ENCODE measurements at places on chromosomes 7 and 10.

GRCh38 chr7:130988443-130988842 is 254.4 kb upstream of the KLF14 start:
- no peak for DNase-seq

- no peak for DNase-seq
These were observed 19.3 kb downstream of the AP5Z1 start for GRCh38 chr7:4794591-4795350.

GRCh38 chr7:29400437-29400836 is 163.2 kb upstream of the PRR15 start:
- DNase-seq: no peak

DNA sequence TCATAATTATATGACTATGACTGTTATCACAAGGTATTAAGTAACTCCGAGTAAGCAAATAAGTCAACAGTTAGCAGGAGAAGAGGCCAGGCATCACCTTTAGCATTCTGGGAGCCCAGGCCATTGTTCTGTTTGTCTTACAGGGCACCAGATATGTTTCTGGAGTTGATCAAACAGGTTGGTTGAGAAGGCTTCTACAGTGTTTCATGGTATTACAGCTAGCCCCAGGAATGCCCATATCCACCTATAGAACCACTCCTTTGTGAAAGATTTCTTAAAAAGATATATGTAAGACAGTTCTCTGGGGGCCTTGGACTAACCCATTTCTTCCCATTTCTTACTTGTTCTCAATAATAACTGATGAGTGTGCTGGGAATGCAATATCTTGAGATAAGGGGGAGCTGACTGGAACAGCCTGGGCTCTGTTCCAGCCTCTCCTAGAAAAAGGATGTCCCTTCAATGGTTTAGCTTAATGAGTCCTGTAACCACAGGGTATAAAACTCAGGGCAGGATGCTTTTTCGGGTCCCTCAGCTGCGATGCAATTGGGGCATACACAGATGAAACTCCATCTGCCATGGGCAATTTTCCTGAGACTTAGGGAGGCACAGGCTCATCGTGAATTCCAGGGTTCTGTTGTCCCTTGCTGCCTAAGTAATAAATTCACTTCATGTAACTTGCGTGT is 286.4 kb downstream of the BAMBI start:
- no peak for DNase-seq

DNA sequence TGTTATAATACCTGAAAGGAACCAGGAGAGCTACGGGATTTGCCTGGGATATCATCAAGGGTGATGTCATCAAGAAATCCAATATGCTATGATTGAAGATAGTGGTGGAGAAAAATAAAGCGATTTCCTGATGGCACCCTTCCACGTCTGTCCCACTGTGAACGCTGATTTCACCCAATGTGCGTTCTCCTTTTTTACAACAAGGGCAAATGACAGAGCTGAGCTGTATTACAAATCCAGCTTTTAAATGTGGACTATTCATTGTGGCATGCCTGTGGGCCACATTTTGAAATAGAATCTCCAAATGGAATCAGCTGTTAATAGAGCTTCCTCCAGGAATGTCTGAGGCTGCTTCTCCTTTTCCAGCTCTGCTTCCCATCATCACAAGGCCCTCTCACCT is 23.3 kb downstream of the SLC13A4 start:
- DNase-seq: no peak

GRCh38 chr7:148255333-148255732 is 335.2 kb upstream of the C7orf33 start:
- no peak for DNase-seq

GRCh38 chr7:40429826-40430225 is 295.0 kb downstream of the SUGCT start:
- no peak for DNase-seq

GRCh38 chr7:64887756-64888508 is 15.1 kb upstream of the ZNF273 start:
- DNase-seq: peak; percentile 20

- no peak for DNase-seq
These were observed 30.2 kb upstream of the IKZF1 start for GRCh38 chr7:50274361-50274760.

DNA sequence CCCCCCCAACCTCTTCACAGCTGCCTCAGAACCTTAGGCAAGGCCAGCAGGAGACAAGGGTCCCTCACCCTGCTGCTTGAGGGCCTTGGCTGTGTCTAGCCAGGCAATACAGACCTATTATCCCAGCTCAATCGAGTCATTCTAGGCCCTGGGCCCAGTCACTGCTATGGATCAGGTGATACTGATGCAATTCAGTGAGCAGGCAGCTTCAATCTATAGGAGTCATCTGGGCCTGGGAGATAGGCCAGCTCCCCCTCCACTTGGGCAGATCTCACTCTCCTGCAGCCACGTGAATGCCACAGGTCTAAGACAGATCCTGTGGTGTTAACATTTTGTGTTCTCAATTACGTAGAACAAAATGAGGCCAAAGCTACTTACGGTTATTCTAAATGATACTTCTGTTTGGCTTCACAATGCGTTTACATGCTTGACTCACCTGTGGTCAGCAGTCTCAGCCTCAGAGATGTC is 68.0 kb upstream of the LRRC4 start:
- no peak for DNase-seq

- DNase-seq: no peak
These were observed 21.8 kb downstream of the NET1 start for GRCh38 chr10:5434017-5434753.

GRCh38 chr10:75261813-75262705 is 26.3 kb upstream of the COMTD1 start:
- DNase-seq: no peak

DNA sequence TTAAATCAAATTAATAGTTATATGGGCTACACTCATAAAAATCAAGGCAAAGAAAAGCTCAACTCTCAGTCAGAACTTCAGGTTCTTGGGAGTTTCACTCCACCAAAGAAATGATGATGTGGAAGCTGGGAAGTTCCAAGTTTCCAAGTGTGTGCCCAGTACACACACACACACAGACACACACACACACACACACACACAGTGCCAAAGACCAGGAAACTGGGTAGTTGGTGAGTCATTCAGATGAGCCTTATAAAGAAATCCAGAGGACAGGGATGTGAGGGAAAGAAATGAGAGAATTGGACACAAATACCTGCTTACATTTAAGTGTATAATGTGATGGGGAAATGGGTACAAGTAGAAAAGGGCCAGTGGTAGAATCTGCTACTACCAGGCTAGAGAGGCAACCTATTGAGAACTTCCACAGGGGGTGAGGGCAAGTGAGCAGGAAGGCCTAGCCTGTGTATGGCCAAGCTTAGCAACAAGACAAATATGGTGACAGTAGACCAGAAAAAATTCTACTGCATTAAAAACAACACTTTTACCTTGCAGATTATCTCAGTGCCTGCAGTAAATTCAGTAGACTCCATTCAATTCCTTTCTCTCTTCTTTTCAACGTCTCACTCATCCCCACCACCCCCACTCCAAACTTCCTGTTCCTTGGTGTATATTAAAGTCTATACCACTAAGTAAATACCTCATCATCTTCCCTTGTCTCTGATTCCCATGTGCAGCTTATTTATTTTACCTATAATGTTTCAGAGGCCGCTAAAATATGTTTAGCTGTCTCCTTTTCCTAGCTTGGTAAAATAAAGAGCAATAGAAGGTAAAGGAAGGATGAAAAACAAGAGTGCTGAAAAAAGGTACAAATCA is 95.0 kb downstream of the CABCOCO1 start:
- no peak for DNase-seq

- no peak for DNase-seq
These were observed 8.8 kb downstream of the TDRD1 start for GRCh38 chr10:114188001-114188400.

DNA sequence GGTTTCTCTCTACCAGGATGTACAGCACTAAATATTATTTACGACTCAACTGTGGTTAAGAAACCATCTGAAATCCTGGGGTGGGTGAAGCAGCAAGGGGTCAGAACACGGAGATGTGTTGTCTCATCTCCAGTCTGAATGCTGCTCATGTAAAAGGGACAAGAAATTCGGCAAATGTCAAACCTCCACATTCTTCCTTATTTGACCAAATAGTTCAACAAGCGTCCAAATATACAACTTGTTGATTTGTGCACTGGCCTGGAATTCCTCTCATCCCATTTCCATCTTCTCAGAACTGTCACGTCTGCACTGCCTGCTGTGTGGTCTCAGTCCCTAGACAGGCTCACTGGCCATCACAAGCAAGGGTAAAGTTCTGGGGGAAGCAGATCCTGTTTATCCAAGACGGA is 520.0 kb downstream of the PARD3 start:
- no peak for DNase-seq

DNA sequence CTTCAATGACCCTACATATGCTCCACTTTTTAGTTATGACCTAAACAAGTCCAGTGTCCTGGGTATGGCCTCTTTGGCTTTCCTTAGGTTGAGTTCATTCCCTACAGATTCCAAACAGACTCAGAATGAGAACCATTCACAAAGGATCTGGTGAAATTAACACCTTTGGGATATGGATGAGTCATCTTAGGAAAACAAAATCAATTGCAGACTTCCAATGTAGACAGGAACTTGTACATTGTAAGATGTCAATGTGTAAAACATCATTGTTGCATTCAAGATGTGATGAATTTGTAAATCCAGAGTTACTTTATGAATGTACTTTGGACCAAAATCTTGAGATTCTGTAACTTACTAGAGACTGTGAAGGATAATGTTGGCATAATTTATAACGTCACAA is 43.4 kb upstream of the HECTD2 start:
- DNase-seq: no peak

- no peak for DNase-seq
These were observed 97.7 kb downstream of the NRCAM start for GRCh38 chr7:108358553-108358952.

DNA sequence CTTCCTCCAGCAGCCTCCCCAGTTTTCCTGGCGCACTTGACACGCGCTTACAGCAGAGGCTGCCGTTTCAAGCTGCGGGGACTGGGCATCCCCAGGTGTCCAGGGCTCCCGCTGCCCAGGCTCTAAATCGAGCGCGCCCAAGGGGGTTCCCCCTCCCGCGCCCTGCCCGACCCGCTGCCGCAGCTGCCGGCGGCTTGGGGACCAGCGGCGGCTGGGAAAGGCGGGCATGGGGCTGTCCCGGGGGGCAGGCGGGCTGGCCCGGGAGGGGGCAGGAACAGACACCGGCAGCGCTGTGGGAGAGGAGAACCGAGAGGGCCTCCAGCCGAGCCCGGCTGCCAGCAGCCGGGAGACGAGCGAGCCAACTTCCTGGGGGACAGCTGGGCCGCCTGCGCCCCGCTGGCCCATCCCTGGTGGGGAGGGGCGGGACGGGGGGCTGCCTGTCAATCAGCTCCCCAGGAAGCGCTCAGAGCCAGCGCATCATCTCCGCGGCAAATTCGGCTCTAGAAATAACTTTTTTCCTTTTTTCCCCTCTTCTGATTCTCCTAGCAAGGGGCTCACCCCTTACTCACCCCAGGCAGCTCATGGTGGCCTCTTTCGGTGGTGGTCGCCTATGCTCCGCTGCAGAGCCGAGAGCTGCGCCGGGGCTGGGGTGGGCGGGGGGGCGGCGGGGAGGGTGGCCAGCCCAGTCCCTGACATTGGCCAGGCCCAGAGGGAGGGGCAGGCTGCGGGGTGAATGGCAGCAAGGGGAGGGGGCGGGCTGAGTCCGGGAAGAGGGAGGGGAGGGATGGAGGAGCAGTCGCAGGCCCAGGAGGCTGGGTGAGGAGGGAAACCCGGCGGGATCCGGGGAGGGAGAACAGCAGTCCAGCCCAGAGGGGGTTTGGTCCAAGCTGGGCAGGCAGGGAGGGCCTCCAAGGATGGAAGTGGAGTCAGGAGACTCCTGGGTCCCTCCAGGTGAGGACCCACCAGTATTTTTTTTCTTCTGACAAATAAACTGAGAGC is 14.7 kb downstream of the GRID2IP start:
- peak; percentile 21 for DNase-seq

- no peak for DNase-seq
These were observed 8.0 kb downstream of the STAG3 start for GRCh38 chr7:100185726-100186125.

- no peak for DNase-seq
These were observed 23.2 kb downstream of the COL1A2 start for GRCh38 chr7:94417901-94418300.

DNA sequence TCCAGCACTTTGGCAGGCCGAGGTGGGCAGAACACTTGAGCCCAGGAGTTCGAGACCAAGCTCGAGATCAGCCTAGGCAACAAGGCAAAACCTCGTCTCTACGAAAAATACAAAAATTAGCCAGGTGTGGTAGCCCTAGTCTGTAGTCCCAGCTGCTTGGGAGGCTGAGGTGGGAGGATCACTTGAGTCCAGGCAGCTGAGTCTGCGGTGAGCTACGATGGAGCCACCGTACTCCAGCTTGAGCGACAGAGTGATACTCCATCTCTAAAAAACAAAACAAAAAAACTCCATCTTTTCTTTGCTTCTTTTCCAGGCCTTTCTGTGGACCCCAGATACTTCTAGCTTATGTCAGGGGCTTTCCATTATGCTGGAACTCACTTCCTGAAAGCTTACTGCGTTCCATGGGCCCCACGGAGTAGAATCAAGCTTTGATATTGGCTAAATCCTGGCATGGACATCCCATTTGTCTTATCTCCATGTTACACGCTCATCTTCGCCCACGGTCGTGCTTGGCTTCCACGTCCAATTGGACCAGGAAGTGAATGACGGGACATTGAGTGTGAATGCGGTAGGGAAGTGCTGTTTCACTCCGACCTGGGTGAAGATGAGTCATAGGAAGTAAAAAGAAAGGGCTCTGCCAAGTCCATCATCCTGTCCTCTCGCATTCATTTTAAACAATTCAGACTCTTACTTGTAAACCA is 45.7 kb downstream of the FAM171A1 start:
- DNase-seq: no peak

DNA sequence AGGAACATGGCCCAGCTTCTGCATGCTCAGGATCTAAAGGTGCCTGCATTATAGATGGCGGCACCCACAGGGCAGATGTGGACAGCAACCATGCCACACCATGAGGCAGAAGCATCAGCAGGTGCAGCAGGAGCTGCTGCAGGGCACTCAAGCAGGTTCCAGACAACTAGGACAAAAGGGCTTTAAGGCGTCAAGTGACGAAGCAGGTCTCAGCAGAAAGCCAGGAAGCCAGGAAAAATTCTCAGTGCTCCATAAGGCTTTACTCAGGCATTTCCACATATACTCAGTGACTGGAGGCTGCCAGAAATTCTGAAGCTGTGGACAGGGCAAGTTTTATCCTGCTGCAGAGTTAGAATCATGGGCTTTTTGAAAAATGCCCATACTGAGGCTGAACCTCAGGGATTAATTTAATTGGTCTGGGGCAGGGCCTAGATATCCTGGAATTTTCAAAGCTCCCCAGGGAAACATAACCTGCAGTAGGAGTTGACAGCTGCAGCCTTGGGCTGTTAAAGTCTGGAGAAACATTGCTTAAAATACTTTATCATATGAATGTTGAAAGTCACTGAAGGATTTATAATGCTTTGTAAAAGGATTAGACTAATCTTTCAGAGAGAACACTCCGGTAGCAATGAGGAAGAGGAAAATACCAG is 68.1 kb upstream of the RNF148 start:
- DNase-seq: no peak

- DNase-seq: no peak
These were observed 5.8 kb upstream of the DHTKD1 start for GRCh38 chr10:12062754-12063482.
